ENCODE measurements at places on chromosomes 7 and 10.
A peak's percentile ranks its signal among the peaks of the same experiment; 100 is the strongest.

- no peak for DNase-seq
Observed at GRCh38 chr10:111114758-111115500, 38.1 kb downstream of the ADRA2A start.

DNA sequence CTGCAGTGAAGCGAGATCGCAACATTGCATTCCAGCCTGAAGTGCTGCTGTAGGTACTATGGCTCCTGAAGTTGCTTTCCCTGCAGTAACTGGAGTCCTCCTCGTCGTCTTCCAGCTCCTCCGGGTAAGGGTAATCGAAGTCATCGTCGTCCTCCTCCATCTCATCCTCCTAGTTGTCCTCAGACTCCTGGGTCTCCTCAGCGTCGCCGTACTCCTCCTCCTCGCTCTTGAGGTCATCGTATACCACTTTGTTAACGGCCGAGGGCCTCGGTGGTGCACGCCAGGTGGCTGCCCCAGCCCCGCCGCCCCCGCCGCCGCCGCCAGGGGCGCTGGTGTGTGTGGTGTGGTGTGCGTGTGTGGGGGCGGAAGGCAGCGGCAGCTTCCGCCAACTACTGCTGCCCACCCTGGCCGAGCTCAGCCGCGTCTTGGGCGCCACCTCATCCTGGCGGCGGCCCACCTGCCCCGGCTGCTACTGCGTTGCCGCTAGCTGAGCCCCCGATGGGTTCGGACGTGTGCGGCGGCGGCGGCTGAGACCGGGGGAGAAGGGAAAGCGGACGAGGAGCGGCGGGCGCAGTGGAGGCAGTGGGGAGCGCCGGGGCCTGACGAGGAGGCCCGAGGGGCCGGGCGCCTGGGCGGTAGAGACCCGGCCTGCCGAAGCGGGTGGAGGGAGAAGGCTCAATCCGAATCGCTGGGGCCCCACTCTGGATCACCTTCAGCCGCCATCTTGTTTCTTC is 11.8 kb upstream of the ACBD5 start:
- peak; percentile 34 for DNase-seq

DNA sequence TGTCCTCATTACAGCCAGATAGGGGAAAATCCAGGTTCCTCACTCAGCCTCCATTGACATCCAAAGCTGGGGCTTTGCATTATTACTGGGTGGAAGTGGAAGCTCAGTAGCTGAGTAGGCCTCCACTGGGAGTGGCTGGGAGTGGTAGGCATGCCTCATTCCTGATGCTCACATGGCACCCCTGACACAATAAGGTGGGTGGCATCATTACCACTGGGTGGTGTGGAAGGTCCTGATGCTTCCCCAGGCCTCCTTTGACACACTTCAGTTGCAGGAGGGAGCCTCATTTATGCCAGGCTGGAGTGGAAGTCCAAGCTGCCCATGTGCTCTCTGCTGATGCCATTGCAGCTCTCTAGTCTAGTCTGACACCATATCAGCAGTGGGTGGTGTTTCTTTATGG is 48.2 kb upstream of the GPR141 start:
- no peak for DNase-seq

DNA sequence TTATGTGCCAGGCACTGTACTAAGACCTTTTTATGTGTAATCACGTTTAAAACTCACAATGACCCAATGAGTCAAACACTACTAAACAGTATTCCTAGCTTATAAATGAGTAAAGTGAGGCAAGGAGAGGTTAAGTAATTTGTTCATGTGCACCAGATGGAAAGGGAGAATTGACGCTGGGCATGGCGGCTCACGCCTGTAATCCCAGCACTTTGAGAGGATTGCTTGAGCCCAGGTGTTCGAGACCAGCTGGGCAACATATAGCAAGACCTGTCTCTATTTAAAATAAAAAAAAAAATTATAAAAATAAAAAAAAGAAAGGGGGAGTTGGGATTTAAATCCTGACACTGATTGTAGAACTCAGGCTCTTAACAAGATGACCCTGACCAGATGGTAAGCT is 46.7 kb upstream of the DLG5 start:
- DNase-seq: no peak

GRCh38 chr7:2384354-2385243 is 18.8 kb upstream of the CHST12 start:
- no peak for DNase-seq

GRCh38 chr10:3779158-3779741 is 5.8 kb downstream of the KLF6 start:
- DNase-seq: no peak

DNA sequence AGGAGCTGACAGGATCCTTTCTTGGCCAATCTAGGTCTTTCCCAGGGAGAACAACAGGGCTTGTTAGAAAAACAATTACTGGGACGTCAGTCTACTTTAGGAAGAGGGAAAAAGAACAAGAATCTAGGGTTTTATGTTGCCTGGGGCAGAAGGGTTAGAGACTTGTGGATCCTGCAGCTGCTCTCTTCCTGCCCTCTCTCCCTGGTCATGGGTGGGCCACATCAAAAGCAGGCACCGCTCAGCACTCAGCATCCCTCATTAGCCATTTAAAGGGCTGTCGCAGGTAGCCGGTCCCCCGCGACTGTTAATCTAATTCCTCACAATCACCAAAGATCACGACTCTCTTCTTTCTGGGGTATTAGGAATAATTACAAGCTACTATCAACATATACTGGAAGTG is 631.9 kb downstream of the CALN1 start:
- no peak for DNase-seq

- DNase-seq: peak; percentile 54
Observed at GRCh38 chr7:32427769-32428291, 62.4 kb downstream of the LSM5 start.

GRCh38 chr7:91240376-91240941 is 23.8 kb upstream of the FZD1 start:
- no peak for DNase-seq

- no peak for DNase-seq
Observed at GRCh38 chr10:69655868-69656555, 26.0 kb downstream of the FAM241B start.

GRCh38 chr10:43407576-43408330 is 1.2 kb downstream of the HNRNPF start:
- DNase-seq: peak; percentile 51

DNA sequence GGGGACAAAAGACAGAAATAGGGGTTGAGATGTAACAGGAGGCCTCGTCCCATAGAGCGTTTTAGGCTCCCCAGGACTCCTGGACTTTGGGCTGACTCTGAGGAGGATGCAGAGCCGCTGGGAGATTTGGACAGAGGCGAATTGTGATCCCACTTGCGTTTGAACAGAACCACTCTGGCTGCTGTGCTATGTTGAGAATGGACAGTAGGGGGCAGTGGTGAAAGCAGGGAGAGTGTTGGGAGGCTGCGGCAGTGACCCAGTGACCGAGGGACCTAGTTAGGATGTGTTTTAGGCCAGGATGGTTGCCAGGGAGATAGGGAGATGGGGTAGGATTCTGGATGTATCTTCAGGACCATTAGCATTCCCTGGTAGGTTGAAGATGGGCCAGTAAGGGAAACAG is 271.6 kb downstream of the CCDC3 start:
- no peak for DNase-seq

- DNase-seq: no peak
Observed at GRCh38 chr7:70657571-70657970, 474.4 kb upstream of the GALNT17 start.

DNA sequence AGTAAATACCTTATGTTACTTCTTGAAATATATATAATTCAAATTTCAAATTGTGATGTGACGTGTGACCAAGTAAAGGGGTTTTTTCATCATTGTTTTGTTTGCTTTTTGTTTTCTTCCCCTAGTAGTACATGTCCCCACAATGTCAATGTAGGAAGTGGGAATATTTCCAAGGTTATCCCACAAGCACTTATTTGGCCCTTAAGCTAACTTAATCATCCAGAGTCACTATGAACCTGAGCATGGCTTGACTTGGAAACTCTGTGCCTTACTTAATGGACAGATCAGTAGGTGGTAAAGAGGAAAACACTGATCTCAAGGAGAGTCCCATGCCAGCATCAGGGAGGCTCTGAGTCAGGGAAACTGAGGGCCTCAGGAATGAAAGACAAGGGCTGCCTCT is 569.3 kb upstream of the IGFBP3 start:
- no peak for DNase-seq

GRCh38 chr10:99521765-99522469 is 10.8 kb upstream of the NKX2-3 start:
- no peak for DNase-seq

DNA sequence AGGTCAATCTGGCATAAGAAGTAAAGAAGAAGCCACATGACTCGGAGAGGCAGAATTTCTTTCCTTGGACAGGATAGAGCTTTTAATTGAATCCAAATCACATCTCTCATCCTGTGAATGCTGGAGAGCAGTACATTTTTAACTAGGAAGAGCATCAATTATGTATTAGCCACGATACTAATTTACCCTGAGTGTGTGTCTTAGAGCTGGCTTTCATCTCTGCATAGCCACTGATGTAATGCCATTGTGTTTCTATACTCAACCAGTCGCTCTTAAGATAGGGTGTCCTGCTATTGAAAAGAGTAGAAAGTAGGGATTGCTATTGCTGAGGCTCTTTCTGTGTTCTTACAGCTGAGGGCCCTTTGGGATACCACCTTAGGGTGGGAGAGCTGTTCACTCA is 280.3 kb downstream of the AUTS2 start:
- no peak for DNase-seq

DNA sequence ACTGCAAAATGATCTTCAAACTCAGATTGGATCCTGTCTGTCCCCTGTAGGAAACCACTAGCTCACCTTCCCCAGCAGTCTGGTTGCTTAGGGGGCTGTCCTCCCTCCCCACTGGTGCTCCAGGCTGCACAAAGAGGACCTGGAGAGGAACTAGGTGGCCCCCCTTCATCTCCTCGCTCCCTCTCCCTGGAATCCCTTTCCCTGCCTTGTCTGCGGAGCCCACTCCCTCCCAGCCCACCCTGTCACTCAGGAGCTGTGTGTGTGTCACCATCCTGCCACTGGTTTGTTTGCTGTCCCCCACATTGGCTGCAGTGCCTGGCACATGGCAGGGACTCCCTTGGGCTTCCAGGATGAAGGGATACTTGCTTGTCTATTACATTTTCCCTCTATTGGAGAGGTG is 35.5 kb upstream of the ZMIZ2 start:
- DNase-seq: no peak

GRCh38 chr7:138417078-138417700 is 42.9 kb upstream of the TRIM24 start:
- DNase-seq: no peak

- DNase-seq: no peak
Observed at GRCh38 chr10:78830976-78831375, 237.8 kb upstream of the ZMIZ1 start.

DNA sequence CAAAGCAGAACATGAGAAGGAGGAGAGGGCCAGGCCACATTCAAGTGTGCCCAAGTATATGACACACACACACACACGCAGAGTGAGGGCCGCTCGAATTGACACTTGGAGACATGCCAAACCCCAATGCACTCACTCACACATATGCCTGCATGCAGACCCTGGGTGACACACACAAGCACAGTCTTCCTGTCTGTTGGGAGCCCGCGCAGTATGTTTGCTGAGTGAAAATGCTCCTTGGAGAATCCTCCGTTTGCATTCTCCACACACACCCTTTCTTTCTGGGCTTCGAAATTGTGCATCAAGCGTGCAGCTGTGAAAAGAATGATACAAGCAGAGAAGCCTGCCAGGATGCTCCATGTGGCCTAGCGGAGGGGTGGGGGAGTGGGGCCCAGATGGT is 120.9 kb downstream of the PLXNA4 start:
- DNase-seq: no peak

DNA sequence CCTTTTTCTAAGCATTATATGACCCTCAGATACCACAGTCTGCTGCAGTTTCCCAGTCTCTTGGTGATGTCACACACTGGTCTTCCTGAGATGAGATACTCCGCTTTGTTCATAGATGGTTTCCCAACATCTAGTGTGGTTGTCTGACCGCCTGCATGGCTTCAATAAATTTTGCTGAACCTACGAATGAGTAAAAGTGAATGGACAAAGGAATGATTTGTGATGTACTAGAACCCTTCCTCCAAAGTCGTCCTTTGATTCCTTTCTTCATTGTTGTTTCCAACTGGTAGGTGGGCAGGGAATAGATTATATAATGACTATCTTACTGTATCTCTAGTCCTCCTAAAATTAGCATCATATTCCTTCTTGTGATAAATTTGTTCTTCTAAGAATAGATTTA is 82.5 kb downstream of the SLC35B4 start:
- no peak for DNase-seq

- DNase-seq: no peak
Observed at GRCh38 chr10:63554657-63555056, 33.5 kb downstream of the REEP3 start.

DNA sequence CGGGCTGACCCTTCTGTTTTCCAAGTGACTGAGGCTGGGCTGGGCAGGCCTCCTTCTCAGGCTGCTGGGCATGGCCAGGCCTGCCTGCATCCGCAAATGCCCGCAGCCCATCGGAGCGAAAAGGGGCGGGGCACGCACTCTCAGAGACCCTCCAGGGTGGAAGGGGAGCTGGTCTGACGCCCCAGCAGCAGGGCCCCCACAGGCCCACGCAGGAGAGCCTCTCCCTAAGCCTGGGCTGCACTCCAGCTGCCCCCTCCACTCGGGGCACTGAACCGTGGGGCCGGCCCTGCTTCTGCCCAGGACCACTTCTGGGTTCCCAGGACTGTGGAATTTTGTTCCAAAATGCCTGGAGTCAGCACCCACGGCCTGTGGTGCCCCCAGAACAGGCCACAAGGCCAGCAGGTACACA is 9.3 kb downstream of the ADAP1 start:
- no peak for DNase-seq

GRCh38 chr10:88974446-88975376 is 15.9 kb upstream of the FAS start:
- DNase-seq: no peak

DNA sequence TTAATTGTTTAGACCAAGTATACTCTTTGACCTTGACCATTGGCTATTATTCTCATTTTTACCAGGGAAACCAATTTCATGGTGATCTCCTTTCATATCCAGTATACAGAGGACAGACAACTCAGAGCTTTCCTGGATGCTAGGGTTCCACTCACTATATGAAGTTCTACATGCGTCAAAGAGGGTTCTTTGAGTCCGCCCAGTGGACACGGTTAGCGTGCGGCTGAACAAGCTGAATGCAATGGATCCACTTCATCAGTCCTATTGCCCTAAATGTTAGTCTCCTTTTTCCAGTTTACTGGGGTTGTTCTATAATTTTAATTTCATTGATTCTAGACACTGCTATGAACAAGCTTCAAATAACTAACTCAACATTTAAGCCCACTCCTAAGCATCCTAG is 162.4 kb upstream of the PCLO start:
- DNase-seq: no peak

GRCh38 chr10:127498087-127498486 is 51.0 kb upstream of the NPS start:
- no peak for DNase-seq

DNA sequence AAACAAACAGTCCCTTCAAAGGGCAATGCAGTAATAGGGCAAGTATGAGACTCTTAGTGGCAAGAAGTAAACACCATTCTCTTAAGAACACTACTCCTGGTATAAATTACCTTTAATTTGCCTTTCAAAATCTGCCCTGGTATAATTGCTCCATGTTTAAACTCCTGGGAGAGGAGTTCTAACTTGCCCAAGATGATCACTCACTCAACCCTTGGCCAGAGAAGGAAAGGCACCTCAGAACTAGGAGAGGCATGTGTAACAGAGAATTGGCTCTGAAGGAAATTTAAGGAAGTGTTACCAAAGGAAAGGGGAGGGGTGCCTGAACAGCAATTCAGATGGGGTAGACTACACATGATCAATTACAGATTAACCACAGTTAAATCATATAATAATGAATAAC is 1173.6 kb upstream of the SORCS1 start:
- DNase-seq: no peak

GRCh38 chr7:43669286-43670081 is 59.8 kb downstream of the COA1 start:
- DNase-seq: no peak

GRCh38 chr7:34025600-34025999 is 120.3 kb downstream of the BMPER start:
- no peak for DNase-seq
